CD4-positive, alpha-beta T cell treated with Interleukin-15 for 4 hours (primary cell): ENCODE measurements at places on chromosomes 16 and 17.
A peak's percentile ranks its signal among the peaks of the same experiment; 100 is the strongest.

DNA sequence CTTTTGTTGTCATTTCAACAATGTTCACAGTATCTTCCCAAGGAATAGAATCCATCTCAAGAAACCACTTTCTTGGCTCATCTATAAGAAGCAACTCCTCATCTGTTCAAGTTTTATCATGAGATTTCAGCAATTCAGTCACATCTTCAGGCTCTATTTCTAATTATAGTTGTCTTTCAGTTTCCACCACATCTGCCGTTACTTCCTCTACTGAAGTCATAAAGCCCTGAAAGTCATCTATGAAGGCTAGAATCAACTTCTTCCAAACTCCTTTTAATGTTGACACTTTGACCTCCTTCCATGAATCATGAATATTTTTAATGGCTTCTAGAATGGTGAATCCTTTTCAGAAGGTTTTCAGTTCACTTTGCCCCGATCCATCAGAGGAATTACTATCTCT is 102.1 kb downstream of the CDH13 start:
- DNase-seq, result no peak

DNA sequence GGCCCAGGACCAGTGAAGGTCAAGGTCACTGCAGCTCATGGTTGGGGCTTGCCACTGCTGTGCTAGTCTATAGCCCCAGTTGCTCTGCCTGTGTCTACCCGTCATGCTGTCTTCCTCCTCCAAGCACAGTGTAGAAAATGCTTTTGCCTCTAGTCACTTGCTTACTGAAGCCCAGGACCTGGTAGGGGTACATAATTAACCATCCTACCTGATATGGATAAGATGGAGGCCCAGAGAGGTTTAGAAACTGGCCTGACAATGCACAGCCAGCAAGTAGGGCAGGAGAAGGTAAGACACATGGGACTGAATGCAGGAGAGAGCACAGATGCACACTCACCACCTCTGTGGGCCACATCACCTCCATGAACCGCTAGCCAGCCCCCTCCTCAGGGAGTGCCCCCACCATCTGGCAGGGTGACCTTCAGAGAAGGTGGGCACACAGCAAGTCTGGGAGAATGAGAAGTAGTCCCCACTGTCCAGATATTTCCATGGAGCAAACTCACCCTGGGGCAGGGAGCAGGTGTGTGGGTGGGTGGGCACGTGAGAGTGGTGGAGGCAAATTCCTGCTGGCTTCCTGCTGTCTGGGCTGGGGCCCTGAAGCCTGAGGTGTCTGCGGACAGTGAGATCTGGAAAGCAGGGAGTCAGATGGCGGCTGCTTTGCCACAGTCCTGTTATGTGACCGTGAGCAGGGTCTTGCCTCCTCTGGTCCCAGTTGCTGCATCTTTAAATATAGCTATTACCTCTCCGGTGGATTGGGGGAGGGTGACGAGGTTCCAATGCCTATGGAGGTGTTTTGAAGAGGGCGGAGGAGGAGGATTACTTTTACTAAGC is 1.0 kb downstream of the CX3CL1 start:
- no peak for DNase-seq

DNA sequence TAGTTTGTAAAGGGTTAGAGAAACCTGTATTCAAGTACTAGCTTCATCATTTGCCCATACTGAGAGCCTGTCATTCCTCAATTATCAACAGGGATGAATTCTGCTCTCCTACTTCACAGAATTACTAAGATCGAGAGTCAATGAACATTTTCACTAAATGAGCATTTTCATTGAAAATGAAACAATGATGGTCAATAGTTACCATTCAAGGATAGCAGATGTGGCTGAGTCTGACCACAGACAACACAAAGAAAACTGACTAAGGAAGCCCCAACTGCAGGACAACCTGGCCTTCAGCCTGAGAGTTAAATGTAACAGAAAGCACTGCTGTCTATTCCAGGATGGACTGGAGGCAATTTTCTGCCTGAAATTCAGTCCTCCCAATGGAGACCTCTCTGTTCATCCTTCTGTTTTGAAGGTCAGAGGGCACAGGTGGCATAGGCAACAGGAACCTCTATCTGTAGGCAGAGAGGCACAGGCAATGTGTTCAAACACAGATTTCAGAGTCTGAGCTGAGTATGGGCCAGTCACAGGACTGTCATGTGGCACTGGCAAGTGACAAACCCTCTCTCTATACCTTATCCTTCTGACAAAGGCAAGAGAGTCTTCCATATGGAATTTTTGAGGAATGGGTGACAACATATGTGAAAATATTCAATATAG is 19.5 kb downstream of the TRAF4 start:
- DNase-seq, result no peak

GRCh38 chr17:58375256-58375655 is 23.3 kb upstream of the SUPT4H1 start:
- DNase-seq, result no peak

DNA sequence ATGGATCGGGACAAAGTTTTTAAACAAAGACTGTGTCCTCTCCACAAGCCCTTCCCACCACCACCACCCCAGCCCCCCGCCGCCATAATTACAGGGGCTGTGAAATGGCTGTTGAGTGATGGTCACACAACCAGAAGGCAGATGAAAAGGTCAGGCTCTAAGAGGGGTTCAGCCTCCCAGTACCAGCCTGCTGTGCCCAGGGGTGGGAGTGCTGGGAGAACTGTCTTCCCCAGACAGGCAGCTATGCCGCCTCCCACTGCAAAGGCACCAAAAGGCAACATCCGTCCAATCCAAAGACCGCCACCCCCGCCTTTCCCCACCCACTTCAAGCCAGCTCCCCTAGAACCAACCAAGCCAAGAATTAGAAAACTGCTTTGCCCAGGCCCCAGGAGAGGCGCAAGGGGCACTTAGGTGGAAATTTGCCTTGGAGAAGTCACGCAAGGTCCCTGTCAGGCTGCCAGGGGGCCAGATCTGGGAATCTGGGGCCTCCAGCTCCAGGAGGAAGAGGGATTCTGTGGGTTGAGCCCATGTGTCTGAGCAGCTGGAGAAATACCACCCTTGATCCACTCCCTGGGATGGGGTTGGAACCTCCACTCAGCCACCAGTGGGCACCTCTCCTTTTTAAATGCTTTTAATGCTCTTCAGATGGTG is 14.4 kb downstream of the CARHSP1 start:
- no peak for DNase-seq

GRCh38 chr16:19505600-19506303 is 16.1 kb downstream of the GDE1 start:
- no peak for DNase-seq

GRCh38 chr16:85372627-85373372 is 240.3 kb upstream of the GSE1 start:
- no peak for DNase-seq

- no peak for DNase-seq
Observed at GRCh38 chr16:22001591-22001990, 675 bp upstream of the PDZD9 start.

- DNase-seq, result no peak
Observed at GRCh38 chr16:75058806-75059205, 57.8 kb downstream of the LDHD start.

- no peak for DNase-seq
Observed at GRCh38 chr17:47884905-47885730, 10.9 kb upstream of the SP2 start.

GRCh38 chr16:2497116-2497630 is 16.6 kb upstream of the ATP6V0C start:
- DNase-seq, result no peak

- DNase-seq, result no peak
Observed at GRCh38 chr16:81273223-81273950, 34.9 kb downstream of the BCO1 start.

- DNase-seq, result no peak
Observed at GRCh38 chr17:40550608-40551007, 14.7 kb downstream of the CCR7 start.

GRCh38 chr16:2237493-2238149 is 1.4 kb downstream of the DNASE1L2 start:
- DNase-seq, result no peak

DNA sequence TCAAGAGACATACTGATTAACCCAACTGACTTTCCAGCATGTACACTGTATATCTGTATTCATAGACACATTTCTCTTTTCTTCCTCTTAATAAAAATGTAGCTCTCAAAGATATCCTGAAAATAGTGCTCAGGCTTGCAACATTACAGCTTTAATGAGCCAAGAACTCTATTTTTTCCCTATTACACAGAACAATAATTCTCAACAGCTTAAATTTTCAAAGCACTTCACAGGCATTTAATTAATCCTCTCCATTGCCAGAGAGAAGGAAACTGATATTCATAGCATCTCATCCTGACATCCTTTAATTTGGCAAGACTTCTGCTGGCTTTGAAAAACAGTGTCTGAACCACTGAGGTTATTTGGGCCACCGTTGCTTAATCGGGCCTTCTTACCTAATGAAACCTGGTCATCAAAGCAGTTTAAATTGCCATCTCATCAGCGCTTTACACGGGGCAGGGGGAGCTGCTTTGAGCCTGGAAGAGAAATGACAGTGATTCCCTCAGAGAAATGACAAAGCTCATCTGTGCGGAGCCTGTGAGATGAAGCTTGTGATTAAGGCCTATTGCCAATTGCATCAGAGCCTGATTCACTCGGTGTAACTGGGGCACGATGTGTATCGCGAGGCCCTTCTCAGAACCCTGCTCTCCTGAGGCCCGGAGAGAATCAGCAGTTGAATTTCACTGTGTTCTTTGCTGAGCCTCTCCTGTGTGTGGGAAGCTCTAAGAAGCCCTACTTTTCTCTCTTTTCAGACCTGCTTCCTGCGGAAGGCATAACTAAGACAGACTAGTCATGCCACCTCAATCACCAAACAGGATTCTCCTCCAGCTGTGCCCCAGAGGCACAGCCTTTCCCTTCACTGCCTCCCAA is 8.5 kb upstream of the SIAH1 start:
- DNase-seq, result no peak

- no peak for DNase-seq
Observed at GRCh38 chr16:51666821-51667220, 515.8 kb upstream of the SALL1 start.

GRCh38 chr16:66425651-66426050 is 1.4 kb upstream of the BEAN1 start:
- DNase-seq, result no peak

- DNase-seq, result no peak
Observed at GRCh38 chr17:60361889-60362288, 30.0 kb downstream of the USP32 start.

- DNase-seq, result peak; percentile 57
Observed at GRCh38 chr16:28873543-28874201, 4.6 kb upstream of the ATP2A1 start.

DNA sequence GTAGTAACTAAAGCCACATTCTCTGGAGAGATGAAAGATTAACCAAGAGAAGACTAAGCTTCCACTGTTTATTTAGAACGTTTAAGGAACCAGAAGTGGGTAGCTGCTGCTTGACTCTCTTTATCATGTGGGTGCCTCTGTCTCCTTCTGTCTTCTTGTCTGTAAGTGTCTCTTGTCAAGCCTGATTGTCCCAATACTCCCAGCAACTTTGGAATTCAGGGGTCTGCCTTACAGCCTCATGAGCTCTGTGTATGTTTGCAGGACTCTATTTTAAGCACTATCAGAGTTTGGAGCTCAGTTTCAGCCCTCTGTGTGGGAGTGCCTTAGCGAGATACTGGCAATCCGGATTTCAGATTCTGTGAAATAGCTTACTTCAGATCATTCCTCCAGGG is 29.3 kb upstream of the SPACA3 start:
- no peak for DNase-seq

DNA sequence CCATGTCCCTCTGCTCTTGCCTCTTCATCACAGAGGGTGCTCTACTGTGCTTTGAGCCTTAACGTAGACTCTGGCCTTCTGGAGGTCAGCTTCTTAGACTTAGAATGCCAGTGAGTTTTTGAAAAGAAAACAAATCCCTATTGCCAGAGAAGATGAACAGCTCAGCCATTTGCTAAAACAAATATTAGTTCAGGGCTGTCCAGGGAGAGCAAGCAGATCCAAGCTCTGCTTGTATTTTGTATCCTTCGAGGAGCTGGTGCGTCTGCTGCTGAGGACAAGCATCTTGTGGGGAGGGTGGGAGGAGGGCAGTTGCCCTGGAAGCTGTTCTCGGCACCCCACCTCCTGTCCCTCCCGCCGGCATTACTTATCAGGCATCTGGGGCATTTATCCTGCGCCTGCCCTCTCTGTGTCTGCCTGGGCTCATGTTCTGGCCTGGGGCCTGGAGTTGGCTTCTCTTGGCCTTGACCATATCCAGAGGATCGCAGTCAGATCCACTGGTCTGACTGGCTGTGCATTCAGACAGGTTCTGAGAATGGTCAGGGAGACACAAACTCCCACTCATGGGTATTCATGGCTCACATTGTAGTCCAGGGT is 173.1 kb upstream of the NLRP1 start:
- no peak for DNase-seq

DNA sequence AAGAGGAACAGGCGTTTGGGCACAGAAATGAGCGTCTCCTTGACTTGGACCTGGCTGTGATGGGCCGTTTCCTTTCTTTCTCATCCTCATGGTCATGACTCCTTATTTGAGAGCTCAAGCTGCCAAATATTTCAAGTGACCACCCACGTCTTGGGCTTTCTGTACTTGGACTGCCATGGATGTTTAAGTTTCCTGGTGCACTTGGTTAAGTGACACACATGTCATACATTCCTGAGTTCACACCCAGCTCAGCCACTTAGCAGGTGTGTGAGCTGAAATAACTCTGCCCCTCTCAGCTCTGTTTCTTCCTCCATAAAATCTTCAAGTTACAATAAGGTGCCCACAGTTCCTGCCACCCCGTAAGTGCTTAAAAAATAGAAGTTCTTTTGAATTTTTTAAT is 114.5 kb downstream of the CLEC16A start:
- no peak for DNase-seq

- no peak for DNase-seq
Observed at GRCh38 chr16:83623892-83624291, 183.9 kb upstream of the HSBP1 start.

- DNase-seq, result no peak
Observed at GRCh38 chr16:68517606-68518166, 21.4 kb upstream of the ZFP90 start.

GRCh38 chr16:2955438-2955778 is 8.7 kb upstream of the KREMEN2 start:
- DNase-seq, result no peak

DNA sequence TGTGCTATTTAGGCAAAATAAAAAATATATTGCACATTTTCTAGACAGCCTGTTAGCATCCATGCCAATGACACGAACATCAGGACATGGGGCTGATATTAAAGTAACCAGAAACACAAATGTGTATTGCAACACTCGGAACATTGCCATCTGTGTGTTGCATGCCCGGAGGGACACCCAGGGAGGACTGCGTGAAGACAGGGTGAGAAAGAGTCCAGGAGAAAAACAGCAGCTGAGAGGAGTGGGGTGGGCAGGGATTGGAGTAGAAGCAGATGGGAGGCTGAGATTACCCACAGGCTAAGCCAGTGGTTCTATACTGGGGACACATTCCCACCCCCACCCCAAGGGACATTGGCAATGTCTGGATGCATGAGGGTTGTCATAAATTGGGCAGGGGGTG is 114.8 kb downstream of the GRIN2A start:
- no peak for DNase-seq
